ENCODE measurements at places on chromosomes 1 and 21. TPM values are rescaled to one million over a fixed set of nuclear protein-coding genes. Genes with fewer than 3 reads are reported as not detected.

DNA sequence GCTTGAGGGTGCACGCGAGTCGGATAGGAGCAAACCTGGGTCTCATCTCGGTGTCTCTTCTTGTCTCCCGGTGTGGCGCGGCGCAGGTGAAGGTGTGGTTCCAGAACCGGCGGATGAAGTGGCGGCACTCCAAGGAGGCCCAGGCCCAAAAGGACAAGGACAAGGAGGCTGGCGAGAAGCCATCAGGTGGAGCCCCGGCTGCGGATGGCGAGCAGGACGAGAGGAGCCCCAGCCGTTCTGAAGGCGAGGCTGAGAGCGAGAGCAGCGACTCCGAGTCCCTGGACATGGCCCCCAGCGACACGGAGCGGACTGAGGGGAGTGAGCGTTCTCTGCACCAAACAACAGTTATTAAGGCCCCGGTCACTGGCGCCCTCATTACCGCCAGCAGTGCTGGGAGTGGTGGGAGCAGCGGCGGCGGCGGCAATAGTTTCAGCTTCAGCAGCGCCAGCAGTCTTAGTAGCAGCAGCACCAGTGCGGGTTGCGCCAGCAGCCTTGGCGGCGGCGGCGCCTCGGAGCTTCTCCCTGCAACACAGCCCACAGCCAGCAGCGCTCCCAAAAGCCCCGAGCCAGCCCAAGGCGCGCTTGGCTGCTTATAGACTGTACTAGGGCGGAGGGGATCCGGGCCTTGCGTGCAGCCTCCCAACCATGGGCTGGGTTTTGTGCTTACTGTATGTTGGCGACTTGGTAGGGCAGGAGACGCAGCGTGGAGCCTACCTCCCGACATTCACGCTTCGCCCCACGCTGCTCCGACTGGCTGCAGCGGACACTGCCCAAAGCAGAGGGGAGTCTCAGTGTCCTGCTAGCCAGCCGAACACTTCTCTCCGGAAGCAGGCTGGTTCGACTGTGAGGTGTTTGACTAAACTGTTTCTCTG, 5.1 kb downstream of the HLX start:
- no peak for DNase-seq

ADCY10 gene
- not detected for total RNA-seq

GPR52 gene
- total RNA-seq: 9.7 TPM

ANGPTL1 gene
- total RNA-seq: not detected

RNU1-2 gene
- 1,721 TPM for total RNA-seq

GRCh38 chr21:31974454-31974985, 101.7 kb downstream of the HUNK start:
- DNase-seq: peak; percentile 22

DNA sequence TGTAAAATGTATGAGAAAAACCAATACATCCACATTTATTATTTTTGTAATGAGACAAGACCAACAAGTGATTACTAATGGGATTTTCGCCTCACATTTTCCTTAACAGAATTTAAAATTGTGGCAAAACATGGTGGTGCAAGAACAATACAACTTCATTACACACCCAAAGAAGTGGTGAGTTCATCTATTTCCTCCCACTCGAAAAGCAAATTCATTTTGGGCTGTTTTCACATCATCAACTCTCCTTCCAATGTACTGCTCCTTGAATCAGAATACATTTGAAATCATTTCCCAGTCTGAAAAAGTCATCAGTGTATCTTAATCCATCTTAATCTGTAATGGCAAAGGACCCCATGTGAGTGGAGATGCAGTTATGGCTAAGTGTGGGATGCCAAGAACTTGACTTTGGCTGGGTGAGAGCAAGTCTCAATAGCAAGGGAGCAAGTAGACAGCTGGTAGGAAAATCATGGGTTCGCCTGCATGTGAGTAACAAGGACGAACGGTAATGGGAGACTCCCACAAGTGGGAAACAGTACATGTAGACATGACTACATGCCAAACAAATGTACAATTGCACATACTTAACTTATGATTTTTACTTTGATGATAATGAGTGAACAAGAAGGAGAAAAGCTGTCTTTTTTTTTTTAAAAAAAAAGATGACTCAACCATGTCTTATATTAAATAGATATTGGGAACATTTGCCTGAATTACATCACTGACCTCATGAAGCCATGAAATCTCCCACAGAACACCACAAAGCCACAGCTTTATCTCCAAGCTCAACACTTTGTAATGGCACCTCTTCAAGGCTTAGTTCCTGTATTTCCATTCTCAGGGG, 46.0 kb downstream of the RUNX1 start:
- no peak for DNase-seq

DNA sequence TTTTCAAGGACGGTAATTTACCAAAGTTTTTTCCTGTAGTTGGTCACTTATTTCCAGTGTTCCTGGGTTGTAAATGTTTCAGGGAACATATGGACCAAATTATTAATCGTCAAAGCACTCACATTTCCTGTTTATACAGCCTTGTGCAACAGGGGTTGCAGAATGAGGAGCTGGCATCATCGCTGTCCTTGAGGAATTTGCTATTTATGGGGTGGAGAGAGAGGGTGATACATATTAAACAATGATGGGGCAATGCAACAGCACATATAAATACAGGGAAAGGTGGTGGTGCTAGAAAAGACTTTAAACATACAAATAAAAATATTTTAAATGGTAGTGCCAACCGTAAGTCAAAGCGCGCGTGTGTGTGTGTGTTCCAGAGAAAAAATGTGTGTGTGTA, 369.8 kb downstream of the NPHP4 start:
- no peak for DNase-seq

- DNase-seq: no peak
These were observed 208.0 kb upstream of the DEPDC1 start for GRCh38 chr1:68704800-68705443.

TMEM53 gene
- 8.1 TPM for total RNA-seq

GRCh38 chr1:20413136-20413775, 72.8 kb downstream of the CAMK2N1 start:
- no peak for DNase-seq

GRCh38 chr1:205920861-205921569, 22.2 kb downstream of the SLC26A9 start:
- DNase-seq: no peak
